Activated T-cell treated with anti-CD3 and anti-CD28 coated beads, Interleukin-2, amount 50 U/mL, for 4 hours (primary cell): ENCODE measurements at places on chromosomes 2 and 18.

GRCh38 chr2:121664086-121664485, 14.8 kb upstream of the CLASP1 start:
- DNase-seq: no peak

- DNase-seq: no peak
Measured at GRCh38 chr2:138742441-138743057, 37.6 kb downstream of the NXPH2 start.

- DNase-seq: no peak
Measured at GRCh38 chr2:88054782-88055370, 707 bp downstream of the KRCC1 start.

DNA sequence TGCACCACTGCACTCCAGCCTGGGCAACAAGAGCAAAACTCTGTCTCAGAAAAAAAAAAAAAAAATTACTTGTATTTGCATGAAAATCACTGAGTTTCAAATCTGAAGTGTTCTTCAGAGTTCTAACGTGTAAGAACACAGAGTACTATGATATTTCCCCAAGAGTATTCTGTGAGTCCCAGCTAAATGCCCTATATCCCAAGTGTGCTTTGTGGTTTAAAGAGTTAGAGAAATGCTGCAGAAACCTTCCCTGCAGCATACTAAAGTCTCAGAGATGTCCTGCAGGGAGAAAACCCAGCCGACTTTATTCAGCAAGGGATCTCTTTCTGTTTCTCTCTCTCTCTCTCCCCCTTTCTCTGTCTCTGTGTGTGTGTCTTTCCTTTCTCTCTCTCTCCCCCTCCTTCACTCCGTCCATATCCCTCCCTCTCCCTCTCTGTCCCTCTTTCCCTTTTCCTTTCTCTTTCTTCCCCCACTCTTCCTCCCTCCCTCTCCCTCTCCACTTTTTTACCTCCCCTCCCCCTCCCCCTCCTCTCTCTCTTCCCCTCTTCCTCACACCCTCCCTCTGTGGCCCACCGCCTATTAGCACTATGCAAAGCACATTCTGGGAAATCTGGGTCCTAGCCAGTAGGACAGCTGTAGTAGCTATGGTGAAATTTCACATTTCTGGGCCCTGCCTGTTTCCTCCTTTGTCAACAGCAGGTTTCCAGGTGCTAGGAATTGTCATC, 54.2 kb downstream of the ACTR2 start:
- no peak for DNase-seq

DNA sequence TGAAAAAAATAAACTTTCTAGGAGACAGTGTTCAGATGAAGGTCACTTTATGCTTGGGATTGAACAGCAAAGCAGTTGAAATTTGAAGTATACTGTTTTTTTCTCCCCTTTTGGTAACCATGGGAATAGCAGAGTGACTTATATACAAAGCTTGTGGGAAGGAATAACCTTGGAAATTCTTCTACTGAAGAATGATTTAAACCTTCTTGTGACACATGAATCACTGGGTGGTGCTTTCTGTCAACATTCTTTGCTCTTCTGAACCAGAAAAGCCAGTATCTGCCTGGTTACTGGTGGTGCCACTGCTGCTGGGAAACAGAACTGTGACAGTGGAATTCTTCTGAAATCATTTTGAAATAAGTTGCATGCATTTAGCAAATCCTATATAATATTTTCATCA, 39.4 kb upstream of the RND3 start:
- DNase-seq: no peak

DNA sequence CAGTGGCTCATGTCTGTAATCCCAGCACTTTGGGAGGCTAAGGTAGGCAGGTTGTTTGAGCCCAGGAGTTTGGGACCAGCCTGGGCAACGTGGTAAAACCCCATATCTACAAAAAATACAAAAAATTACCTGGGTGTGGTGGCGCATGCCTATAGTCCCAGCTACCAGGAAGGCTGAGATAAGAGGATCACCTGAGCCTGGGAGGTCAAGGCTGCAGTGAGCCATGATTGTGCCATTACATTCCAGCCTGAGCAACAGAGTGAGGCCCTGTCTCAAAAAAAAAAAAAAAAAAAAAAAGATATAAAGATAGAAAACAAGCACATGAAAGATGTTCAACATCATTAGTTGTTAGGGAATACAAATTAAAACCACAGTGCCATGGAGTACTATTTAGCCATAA, 65.3 kb upstream of the UGP2 start:
- no peak for DNase-seq

GRCh38 chr2:158633261-158633660, 161.9 kb upstream of the DAPL1 start:
- no peak for DNase-seq

DNA sequence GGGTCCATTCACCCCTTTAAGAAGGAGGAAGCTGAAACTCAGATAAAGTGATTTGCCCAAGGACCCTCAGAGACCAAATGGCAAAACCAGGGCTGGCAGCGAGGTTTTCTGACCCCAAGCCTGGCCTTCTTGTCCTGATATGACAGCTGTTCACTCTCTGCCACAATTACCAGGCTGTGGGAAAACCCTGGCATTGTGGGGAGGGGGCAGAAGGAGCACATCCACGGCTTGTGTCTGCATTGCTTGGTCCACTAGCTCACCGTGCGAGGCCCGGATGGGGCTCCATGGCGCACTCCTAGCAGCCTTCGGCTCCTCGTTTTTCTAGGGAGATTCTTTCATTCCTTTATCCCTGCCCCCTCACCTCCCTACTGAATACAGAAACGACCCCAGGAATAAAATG, 143.4 kb upstream of the SIX2 start:
- no peak for DNase-seq

DNA sequence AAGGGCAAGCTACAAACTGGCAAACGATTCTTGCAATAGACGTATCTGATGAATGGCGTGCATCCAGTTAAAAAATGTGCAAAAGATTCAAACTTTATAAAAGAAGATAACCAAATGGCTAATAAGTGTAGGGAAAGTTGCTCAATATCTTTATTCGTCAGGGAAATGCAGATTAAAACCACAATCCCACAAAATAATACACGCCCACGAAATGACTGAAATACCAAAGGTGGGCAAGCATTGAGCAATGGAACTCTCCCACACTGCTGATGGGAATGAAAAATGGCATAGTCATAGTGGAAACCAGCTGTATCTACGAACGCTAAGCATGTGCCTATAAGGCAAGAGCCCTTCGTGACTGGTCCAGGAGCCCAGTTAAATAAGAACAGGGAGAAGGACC, 168.6 kb upstream of the SIX2 start:
- no peak for DNase-seq

GRCh38 chr2:238954841-238955591, 107.1 kb downstream of the TWIST2 start:
- DNase-seq: no peak

- no peak for DNase-seq
Measured at GRCh38 chr2:107633580-107634147, 193.0 kb upstream of the RGPD4 start.
